ENCODE measurements at places on chromosomes 6 and 20.

DNA sequence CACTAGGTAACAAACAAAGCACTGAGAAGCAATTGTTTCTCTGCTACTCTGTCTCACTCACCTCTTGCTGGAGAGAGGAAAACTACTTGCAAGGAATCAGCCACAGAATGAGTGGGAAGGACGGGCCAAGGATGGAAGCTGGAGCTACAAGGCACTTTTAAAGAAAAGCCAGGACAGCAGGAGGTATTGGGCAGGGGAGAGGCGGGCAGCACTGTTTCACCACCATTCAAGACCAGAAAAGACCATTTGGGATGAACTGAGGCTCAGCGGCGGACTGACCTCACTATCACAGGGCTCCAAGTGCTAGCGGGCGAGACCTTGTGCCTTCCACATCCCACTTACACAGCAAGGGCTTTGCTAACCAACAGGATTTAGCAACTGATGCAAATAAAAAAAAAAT lies 137.4 kb downstream of the IPCEF1 start:
- no peak for DNase-seq

DNA sequence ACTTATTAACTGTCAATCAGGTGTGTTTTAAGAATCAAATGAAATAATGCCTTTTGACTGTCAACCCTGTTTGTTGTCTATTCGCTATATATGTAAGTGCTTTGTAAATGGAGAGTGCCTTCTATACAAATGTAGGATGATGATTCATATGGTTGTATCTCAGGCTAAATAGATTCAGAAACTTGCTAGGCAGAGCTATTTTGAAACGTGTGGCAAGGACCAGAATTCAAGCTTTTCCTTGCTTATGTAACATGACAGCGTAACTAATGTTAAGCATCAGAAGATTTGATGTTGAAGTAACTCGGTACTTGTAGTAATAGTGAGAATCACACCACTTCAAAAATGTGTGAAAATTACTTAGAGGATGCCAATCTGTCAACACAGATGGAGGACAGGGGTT lies 3.4 kb downstream of the OGFRL1 start:
- DNase-seq = no peak

DNA sequence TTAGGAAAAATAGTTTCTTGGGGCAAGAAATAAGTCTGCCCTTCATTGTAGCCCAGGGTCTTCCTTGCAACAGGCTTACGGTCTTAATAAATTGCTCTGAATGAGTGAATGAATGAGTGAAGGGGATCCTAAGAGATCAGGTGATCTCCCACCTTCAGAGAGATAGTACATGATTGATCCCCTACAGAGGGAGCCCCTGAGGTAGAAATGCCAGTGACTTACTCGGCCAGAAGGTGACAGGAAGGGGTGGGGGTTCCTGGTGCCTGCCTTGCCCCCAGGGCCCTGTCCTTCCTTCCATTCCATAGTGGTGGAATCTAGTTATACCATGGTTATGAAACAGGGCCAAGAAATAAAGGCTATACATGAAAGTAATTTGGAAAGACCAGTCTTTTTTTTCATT lies 215.3 kb upstream of the SSTR4 start:
- DNase-seq = no peak

GRCh38 chr6:166487148-166487547 lies 99.3 kb downstream of the RAMACL start:
- no peak for DNase-seq

DNA sequence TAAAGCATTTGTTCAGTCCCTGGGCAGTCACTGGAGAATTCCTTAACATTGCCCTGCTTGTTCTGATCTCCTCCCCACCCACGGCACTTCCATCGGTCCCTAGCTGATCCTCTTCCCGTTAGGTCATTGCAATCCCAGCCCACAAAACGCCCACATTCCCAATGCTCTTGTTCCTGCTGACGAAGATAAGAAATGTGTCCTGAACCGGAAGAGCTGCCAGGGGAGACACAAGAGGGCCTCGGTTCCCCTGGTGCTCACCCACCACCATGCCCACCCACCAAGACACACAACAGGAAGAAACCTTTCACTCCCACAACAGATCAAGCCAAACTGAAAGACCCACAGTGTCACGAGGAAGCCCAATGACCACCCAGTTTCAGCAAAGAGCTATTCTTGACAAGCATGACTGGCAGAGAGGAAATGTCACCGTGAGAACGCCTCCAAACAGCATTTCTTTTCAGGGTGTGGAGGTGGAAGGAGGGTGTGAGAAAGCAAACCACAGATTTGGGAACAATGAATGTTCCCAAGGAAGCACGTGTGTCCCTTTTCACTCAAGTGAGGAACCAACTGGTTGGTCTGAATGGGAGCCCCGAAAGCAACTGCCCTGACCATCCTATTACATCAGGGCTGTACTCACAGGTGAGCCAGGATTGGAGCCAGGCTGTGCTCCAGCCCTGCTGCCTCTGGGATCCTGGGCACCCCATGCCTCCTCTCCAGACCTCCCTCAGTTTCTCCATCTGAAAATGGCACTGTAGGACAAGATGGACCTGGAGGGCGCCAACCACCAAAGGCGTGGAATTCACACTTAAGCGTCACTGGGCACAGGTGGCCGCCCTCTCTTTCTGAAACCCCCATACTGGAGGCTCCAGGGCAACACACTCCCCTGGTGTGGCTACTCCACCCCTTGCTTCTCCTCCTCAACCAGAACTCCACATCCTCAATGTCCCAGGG lies 97.5 kb downstream of the ZMYND8 start:
- no peak for DNase-seq

DNA sequence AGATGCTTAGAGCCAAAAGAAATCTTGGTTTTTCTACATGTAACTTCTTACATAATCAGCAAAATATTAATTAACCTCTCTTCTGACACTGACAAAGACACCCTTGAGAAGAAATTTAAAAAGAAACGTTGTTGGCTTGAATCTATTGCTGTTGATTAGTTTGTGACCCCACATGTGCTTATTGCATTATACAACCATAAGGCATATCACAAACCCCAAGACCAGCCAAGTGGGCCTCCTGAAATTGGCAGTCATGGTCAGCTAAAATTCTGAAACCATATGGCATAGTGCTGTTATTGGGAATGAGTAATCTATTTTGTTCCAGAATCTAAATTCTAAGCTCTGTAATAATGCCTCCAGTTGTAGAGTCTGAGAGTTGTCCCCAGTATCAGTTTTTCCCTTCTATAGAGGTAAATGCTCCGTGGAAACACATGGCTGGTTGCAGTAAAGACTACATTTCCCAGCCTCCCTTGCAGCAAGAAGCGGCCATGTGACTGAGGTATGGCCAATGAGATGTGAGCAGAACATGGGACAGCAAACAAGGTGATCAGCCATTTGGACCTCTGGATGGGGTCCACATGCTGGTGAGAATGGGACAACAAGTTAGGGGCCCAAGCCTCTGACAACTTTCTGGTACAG lies 42.3 kb upstream of the PTPN1 start:
- DNase-seq = no peak

- DNase-seq = no peak
These were observed 633.1 kb downstream of the GRIK2 start for GRCh38 chr6:102026649-102027048.

DNA sequence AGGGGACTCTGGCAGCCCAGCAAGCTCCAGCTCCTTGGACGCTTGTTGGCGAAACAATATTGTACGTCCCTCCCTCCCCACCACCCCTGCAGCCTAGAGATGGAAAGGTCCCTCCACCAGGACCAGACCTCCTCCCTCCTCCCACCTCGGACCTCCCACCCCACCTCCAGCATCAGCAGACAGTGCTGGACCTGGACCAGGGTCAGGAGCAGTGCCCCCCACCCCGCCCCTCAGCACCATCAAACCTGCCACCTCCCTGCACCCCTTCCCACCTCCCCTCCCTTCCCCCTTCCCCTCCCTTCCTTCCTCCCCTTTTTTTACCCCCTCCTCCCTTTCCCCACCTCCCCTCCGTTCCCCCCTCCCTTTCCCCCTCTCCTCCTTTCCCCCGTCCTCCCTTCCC lies 98.4 kb downstream of the TAF4 start:
- no peak for DNase-seq

DNA sequence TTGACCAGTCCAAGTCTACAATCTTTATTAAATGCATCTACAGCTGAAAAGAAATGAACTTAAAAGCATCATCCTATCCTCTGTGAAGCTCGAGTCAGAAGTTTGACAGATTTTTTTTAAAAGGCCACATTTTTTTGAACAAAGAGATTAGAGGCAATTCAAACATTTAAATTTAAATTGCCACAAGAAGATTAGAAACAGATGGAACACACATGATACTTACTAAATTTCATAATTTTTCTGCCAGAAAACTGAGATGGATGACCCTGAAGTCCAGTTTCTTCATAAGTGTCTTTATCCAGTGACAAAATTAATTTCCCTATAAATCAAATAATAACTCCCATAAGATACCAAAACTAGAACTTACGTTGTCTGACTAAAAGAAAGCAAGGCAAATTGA lies 4.3 kb downstream of the RPP40 start:
- DNase-seq = no peak

- DNase-seq = no peak
These were observed 564.0 kb upstream of the AGPAT4 start for GRCh38 chr6:161837854-161838253.

GRCh38 chr6:139591075-139591865 lies 216.8 kb upstream of the CITED2 start:
- DNase-seq = no peak

DNA sequence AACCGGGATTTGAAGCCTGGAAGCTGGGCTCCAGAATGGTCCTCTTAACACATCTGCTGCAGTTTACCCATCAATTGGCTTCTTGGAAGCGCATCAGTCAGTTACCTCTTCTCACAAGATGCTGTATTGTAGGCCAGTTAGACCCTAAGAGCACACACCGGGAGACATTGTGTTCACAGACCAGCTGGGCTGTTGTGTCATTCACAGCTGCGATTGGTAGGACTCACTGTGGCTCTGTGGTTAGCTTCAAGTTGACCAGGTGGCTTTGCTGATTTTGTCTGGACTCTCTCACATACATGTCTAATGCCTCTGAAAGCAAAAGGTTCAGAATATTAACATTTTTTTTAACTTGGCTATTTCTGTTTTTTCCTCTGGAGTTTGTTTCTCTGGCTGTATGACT lies 64.8 kb downstream of the SNX9 start:
- no peak for DNase-seq

DNA sequence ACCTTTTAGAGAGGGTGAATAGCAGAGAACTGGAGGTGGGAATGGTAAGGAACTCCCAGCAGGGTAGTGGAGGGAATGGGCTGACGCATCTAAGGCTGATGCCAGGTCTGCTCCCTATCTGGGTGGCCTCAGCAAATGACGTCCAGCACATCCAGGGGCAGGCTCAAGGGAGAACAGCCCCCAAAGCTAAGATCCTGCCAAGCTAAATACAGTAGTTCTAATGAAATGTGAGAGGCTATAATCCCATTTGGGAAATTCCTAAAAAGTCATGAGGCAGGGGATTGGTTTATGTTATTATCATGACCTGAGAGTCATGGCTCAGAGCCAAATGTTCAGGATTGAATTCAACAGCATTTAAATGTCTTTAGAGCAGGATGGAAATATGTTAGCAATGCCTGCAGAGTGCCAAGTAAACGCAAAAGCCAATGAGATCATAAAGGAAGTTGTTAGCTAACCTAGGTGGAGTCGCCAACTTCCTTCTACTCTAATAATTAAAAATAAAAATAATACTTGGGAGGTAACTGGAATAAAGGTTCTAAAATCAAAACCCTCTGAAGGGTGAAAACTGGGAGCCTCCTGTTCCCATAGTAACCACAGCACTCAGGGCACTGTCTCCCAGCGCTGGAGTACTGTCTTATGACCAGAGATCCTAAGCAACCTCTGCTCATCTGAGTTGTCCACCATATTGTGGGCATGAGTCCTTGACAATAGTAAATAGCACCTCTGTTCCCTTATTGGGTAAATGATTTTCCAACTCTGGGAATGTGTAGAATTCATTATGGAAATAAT lies 34.8 kb downstream of the IYD start:
- peak; percentile 52 for DNase-seq

- DNase-seq = no peak
These were observed 96.7 kb downstream of the GFRAL start for GRCh38 chr6:55423933-55424332.

- no peak for DNase-seq
These were observed 93.3 kb downstream of the CDH22 start for GRCh38 chr20:46214824-46215488.

- no peak for DNase-seq
These were observed 158.8 kb downstream of the NKAIN2 start for GRCh38 chr6:123962508-123962907.

DNA sequence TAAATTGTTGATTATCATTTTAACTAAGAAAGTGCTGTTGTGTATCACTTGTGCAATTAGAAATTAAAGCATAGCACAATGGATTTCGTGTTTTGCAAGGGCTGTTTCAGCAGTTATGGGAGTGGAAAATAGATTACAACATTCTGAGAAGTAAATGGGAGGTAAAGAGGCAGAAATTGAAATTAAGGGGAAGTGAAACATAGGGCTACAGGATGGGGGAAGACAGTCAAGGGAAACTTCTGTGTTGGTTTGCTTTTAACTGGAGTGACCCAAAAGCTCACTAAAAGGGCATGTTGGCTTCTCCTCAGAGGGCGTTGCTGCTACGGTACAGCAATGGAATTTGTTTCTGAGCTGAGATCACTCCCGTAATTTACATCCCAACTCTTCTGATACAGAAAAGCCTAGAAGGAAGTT lies 147.5 kb downstream of the BCAS1 start:
- DNase-seq = no peak

- DNase-seq = no peak
These were observed 1.5 kb downstream of the PTPRT start for GRCh38 chr20:43188234-43188653.

DNA sequence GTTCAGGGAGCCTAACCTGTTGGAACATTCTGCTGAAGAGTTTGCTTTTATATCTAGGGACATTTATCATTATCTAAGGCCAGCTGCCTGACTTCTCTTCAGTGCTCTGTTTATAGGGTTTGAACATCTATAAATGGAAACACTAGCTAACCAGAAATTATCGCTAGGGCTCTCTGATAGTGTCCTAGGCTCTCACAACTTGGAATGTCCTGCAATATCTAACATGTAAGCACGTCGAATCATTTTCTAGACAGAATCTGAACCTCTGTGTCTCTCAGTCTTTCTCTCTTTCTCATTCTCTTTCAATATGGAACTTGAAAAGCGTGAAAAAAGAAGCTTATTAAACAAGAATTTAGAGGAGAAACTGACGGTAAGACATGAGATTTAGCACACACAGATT lies 92.5 kb upstream of the MLIP start:
- no peak for DNase-seq

DNA sequence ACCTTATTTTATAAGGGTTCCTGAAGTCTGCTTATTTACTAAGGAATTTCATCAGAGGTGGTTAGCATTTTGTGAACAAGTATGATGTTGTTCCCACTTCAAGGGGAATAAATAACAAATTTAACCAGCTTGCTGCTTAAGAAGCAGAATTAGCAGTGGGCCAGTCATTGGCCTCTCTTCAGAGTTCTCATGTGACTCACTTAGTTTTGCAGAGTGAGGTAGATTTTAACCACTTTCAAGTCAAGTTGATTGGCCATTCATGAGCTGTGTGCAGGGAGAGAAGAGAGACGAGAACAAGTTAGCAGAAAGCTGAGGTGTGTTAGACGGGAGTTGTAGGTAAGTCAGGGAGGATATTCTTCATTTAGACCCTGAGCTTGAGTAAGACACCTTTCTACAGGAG lies 18.1 kb downstream of the TOP1 start:
- no peak for DNase-seq
